Stimulated activated CD8-positive, alpha-beta memory T cell treated with anti-CD3 and anti-CD28 coated beads, Interleukin-4, amount 100 ng/mL, for 1 hour (primary cell): ENCODE measurements at places on chromosomes 11 and 22.

DNA sequence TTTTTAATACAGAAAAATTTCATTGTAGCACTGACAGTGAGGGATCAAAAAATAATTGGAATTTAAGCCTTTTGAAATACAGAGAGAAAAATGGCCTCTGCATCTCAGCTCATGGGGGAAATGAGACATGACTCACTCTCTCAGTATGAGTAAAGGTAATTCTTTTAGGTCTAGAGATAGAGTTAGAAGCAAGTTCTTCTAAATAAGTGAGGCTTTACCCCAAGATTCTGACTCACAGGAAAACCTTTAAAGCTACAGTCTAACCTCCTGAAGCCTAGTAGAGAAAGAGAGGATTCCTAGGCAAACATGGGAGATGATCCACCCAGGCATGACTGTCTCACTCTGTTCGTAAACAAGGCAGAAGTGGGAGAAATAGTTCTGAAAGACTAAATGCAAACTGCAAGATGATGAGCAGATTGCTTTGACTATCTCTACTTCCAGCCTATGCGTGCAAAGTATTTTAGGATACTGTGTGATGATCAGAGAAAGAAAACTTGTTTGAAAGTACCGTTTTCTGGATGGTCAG is 1003.3 kb upstream of the CCDC90B start:
- no peak for DNase-seq

DNA sequence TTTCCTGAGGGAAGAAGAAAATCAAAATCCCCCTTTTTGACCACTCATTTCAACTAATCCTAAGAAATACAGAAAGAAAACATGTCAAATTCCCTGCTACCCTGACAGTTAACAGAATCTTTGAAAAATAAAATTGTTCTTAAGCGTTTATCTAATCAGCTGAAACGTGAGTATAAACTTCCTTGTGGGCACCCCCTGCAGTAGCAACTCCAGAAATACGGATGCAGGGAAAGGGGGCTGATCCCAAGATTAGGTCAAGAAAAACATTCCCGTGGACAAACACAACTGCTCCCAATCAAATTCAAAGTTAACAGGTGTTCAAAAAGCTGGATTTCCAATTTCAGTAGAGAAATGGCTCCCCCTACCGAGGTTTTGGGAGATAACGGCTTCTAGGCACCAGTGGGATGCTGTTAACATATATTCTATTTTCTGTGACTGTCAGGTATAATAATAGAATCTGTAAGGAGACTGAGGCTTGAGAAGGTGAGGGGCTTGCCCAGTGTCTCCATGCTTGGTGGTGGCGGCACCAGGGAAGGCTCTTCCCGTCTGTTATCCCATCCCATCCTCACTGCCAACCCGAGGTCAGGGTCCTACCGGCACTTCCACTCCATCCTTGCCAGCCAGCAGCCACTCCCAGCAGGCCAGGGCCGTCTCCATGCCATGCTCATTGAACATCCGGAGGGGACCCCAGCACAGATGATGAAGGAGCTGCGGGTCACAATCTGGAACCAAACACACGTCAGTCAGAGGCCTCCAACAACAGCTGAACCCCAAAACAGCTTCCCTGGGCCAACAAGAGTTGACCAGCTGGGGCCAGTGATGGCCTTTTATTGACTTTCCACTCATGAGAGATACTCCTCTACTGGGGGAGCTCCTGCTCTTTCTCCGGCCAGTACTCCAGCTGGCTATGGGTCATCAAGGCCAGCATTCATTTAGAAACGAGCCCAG is 32.0 kb upstream of the SERPIND1 start:
- DNase-seq: no peak

- no peak for DNase-seq
Observed at GRCh38 chr22:40258501-40258915, 80.8 kb downstream of the TNRC6B start.

- no peak for DNase-seq
Observed at GRCh38 chr11:119169282-119169719, 776 bp downstream of the NLRX1 start.

- DNase-seq: no peak
Observed at GRCh38 chr22:46387748-46388147, 52.2 kb downstream of the TRMU start.

GRCh38 chr11:6654281-6655019 is 1.2 kb downstream of the DCHS1 start:
- no peak for DNase-seq

- DNase-seq: no peak
Observed at GRCh38 chr22:40766956-40767355, 52.2 kb downstream of the SLC25A17 start.

DNA sequence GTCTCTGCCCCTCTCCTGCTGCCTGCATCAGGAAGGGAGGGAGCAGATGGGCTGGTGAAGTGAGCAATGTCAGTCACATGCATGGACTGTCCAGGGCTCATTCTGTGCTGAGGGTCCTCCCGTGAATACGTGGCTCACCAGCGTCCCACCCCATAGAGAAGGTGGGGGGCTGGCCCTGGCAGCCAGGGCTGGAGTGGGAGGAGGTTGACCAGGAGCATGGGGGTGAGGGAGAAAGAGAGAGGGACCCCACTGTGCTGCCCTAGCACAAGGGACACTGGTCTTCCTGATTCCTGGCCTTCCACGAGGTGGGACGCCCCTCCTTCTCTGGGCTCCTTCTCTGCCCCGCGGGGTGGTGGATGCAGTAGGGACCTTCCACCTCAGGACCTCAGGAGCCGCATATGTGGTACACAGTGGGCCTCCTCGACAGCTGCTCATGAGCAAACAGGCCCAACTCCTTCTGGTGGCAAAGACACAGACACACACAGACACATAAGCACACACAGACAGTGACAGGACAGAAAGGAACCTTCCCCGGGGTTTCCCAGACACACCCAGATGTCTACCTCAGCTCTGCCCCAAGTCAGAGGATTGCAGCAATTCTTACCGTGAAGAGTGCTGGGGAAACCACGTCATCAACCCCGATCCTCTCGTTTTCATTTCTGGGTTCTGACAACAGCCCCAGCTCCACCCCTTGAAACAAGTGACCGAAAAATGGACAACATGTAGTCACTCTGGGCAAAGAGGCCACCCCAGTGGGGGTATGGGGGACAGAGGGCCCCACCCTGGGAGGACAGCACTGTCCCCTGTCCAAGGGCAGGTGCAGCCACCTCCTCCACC is 3.6 kb upstream of the APOBEC3A start:
- DNase-seq: no peak
